Brain pericyte (primary cell): ENCODE measurements at places on chromosomes 6 and 20.

DNA sequence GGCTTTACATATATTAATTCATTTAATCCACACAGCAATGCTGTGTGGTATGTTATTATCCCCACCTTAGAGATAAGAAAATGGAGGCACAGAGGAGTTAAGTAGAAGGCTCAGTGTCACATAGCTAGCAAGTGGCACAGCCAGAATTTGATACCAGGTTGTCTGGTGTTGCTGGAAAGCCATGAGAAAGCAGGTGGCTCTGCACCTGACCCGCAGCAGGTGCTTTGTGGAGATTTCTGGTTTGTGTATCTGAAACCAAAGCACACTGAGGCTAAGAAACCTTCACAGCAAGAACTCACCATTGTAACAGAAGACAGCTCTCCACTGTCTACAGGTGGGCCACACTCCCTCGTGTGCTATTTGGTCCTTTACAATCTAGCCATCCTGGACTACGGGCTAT lies 7.5 kb downstream of the ELMO2 start:
- DNase-seq = no peak

- DNase-seq = no peak
These were observed 106.6 kb downstream of the DLL1 start for GRCh38 chr6:170184316-170184715.

- DNase-seq = no peak
These were observed 70.5 kb upstream of the NKAIN2 start for GRCh38 chr6:123733180-123733579.

- no peak for DNase-seq
These were observed 91.4 kb upstream of the MLIP start for GRCh38 chr6:54019860-54020259.

- DNase-seq = no peak
These were observed 429.1 kb downstream of the HTR1B start for GRCh38 chr6:77034161-77034560.

DNA sequence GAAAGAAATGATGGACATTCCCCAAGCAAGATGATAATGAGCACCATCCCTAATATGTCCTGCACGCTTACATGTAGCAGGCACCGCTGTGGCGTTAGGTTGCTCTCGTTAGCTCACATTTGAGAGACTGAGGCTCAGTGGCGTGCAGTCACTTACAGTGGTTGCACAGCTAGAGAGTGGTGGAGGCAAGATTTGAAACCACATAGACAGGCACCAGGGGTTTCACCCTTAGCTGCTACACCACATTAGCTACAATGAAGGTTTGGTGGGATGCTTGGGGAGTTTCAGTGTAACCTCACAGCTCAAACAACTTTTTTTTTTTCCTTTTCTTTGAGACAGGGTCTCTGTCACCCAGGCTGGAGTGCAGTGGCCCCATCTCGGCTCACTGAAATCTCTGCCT lies 3.7 kb downstream of the COX4I2 start:
- DNase-seq = no peak
